NCI-H2171 treated with DMSO at 0.1 percent for 48 hours (cell line): ENCODE measurements at places on chromosomes 3 and 15.

DNA sequence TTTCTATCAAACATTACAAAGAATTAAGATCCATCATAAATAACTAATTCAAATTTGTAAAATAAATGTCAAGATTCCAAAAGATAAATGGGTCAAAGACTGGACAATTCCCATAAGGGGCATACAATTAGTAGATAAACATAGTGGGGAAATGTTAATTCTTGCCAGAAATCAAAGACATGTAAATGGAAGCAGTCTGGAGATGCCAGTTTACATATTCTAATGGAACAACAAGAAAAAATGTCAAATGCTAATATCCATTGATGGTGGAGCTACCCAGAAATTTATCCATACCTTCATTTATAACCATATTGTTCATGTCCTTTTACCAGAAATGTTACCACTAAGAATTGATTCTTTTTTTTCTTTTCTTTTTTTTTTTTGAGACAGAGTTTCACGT, 13.7 kb upstream of the LIPC start:
- DNase-seq, result no peak

- no peak for DNase-seq
Observed at GRCh38 chr15:98447069-98447468, 201.3 kb upstream of the IGF1R start.

DNA sequence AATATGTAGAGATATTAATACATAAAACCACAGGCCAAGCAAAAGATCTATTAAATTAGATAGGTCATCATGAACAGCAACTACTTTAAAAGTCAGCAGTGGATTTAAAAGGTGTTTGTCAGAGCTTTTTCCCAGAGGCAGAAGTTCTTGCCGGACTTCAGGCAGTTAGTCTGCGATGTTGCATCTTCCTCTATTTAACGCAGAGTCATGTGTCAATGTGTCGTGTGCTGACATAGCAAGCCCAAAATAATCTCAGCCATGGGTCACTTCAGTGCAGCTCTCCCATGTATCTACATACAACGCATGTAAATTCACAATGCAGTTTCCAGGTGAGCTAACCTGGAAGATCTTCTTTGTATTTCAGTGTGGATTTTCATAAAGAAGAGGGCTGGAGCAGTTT, 8.0 kb upstream of the TMEM212 start:
- no peak for DNase-seq

DNA sequence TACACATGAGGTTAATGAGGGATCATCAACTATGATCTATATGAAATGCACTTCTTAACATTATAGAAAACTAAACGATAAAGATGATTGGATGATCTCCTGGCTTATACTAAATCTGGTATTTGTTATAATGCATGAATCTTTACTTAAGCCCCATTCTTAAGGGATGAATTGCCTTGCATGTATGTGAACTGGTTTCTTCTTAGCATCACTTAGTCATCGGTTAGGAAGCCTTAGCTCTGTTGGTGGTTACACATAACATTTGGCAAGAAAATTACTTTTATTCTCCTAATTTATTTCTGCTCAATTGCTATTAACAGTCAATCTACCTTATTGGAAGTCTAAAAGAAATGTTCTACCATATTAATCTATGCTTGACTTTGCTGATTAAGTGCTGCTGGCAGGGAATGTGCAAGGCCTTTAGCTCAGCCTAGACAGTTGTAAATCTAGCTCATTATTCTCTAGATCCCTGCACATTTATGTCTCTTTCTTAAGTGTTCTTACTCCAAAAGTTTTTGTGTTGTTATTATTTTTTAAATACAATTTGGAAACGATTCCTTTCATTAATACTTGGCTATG, 356.0 kb downstream of the ZPLD1 start:
- DNase-seq, result no peak

DNA sequence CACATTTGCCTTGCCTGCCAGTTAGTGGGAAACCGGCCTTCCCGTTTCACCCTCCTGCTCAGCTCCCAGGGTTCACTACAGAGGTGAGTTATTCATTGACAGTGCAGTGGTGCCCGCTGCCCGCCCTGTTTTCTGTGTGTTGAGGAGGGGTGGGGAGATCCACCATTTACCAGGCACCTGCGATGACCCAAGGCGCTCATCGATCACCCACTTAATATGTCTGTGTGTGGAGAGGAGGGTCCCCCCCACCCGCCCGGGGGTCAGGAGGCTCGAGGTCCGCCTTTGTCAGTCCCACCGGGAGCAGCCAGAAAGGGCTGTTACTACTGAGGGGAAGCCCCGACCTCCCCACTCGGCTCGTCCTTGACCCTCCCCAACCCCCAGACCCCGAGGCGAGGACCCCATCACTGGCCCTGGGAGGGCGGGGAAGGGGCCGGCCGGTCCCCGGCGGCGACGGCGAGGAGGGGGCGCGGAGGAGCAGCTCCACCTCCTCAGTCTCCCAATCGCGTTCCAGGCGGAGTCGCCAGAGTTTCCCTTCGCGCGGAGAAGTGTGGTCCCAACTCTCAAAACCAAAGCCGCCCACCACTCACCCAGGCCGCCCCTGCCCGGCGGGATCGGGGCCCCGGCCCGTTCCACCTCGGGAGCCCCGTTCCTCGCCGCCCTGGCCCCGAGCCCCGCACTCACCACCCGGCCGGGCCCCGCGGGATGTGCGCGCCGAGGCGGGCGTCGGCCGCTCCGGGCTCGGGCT, 1.1 kb downstream of the PLXNB1 start:
- peak; percentile 24 for DNase-seq

DNA sequence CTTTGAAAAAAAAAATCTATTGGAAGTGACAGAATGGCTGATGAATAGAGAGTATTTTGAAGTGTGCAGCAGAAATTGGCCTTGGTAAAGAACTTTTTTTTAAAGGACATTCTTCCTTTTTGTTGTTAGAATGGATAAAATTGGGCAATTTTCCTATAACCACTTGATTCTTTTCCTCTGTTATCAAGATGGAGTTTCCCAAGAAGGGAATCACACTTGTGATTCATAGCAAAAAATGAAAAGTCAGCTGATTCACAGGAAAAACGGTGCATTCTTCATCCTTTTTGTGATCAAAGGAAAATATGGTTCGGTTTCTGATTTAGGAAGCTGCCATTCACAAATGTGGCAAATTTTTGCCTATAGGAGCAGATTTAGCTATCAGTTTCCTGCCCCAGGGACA, 486.8 kb downstream of the GBE1 start:
- DNase-seq, result no peak

DNA sequence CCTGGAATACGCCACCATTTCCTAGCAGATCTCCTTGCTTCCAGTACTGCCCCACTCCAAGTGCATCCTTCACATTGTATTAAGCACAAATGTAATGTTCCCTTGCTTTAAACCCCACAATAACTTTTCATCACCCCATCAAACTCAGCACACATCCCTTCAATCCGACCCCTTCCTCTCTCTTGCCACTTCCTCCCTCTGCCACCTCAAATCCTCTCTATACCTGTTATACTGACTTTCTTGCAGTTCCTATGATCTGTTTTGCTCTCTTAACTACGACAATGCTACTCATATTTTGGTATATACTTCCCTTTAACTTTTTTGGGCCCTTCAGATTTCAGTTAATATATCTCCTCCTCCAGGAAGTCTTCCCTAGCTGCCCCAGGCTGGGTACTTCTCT, 14.1 kb downstream of the PARL start:
- DNase-seq, result no peak

DNA sequence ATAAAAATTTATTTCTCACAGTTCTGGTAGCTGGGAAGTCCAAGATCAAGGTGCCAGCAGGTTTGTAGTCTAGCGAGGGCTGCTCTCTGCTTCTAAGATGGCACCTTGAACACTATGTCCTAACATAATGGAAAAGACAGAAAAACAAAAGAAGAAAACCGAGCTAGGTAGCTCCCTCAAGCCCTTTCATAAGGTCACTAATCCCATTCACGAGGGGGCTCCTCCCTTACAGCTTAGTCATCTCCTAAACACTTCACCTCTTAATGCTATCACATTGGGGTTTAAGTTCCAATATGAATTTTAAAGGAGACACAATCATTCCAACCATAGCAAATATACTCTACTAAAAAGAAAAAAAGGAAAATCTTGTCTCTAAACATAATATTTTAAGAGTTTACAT, 23.6 kb downstream of the GOLGA6D start:
- no peak for DNase-seq

- peak; percentile 5 for DNase-seq
Observed at GRCh38 chr3:42120866-42121265, 29.7 kb downstream of the TRAK1 start.

DNA sequence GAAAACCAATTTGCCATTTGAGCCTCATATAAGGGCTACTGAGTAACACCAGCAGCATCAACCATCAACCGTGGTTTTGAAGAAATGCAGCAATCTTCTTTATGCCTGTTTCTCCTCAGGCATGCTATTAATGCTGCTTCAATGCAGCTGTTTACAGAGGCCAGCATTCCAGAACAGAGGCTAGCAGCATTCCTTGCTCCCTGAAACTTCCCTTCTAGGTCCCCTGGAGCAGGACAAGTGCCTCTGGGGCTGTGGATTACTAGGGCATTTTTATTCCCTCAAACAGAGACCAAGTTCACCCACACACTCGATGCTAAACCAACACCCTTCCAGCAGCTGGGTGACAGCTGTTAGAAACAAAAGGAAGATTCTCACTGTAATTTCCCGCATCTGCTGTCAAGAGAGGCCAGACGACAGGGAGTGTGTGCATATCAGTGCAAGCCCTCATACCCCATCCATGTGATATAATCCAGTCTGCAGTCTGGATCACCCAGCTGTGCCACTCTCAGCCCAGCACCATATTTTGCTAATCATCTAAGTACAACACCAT, 57.5 kb downstream of the HOMER2 start:
- DNase-seq, result peak; percentile 64

DNA sequence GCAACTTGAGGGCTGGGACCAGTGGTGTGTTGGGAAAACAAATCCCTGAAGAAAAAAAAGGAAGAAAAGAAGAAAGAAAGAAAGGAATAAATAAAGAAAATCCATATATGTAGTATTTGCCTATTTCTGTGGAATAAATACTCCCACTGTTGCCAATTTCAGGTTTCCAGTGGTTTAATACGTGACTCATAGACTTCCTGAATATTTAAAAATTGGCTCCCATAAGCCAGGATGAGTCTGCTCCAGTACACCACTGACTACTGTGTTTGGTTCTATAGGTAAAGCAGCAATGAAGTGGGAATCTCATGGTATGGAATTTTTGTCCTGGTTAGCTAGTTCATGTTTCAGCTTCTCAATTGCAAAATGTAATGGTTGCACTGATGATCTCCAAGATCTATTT, 31.6 kb downstream of the PYDC2 start:
- DNase-seq, result no peak

DNA sequence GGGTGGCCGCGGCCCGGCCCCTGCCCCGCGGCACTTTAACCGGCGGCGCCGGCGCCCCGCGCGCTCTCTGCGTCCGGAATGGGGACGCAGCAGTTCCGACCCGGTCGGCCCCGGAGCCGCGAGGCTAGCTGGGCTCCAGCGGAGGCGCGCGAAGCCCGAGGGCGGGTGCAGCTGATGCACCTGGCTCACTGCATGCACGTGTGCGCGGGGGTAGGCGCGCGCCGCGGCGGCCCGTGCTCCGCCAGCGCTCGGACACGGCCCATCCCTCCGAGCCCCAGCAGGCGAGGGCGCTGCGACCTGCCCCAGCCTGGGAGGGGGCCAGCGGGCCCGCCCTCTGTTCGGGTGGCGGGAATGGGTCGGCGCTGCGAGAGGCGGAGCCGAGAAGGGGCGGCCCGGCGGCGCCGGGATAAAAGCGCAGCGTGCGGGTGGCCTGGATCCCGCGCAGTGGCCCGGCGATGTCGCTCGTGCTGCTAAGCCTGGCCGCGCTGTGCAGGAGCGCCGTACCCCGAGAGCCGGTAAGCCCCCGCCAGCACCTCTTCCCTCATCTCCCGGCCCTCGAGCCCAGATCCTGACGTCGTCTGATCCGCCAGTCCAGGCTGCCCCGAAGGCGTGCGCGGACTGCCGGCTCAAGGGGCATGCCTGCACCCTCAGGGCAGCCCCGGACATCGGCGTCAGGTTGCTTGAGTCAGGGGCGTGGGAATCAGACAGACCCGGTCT, at the start of the genes CHDH and IL17RB:
TSS of gene CHDH (minus strand) at position 286 of the 717 bp plus-strand sequence. CDS start 22,411 bp downstream, outside the sequence.
TSS of gene IL17RB (plus strand) at position 435 of the 717 bp plus-strand sequence. CDS start at position 456, 21 bp downstream.
- no peak for DNase-seq

DNA sequence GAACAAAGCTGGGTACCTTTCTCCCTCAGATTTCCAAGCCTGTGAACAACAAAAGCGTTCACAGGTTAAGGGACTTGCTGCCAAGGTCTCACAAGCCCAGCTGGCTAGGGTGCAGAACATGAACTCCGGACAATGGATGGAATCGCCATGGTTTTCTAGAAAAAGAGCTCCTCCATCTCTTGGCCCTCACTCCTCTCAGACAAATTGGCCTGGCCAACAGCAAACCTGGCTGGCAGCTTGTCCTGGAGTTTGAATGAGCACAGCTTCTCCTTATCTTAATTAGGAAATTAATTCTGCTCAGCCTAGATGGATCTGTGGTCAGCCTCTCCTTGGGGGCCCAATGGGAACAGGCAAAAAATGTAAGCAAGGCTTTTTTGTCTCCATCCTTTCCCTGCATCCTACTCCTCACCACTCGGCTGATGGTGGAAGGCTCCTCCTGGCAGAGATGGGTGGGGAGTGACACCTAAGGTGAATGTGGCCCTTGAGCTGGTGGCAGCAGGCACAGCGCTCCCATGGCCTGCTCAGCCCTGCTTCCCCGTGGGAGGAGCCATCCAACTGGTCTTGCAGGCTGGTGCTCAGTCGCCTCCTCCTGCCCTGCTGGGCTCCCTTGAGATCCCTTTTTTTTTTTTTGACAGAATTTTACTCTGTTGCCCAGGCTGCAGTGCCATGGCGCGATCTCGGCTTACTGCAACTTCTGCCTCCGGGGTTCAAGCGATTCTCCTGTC, 5.8 kb downstream of the KLHL25 start:
- DNase-seq, result peak; percentile 25

GRCh38 chr3:133381346-133382109, 18.3 kb upstream of the BFSP2 start:
- no peak for DNase-seq

- DNase-seq, result peak; percentile 92
Observed at GRCh38 chr15:77607894-77608261, 24.8 kb downstream of the LINGO1 start.

GRCh38 chr3:50351323-50351697, 648 bp downstream of the CYB561D2 start:
- no peak for DNase-seq

DNA sequence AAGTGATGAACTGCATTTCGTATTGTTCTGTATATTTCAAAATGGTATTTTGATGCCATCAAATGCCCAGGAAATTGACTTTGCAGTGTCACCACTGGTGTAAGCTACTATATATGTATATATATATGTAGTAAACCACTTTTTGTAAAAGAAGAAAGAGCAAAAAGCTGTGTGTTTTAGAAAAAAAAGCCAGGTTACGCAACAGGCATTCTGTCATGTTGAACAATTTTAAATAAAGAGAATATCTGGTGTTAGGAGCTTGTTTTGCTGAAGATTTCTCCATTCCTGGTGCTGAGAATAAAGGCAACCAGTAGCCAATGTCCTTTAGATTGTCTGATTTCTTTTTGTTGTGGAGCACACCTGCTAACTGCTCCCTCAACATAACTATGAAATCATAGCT, 3.7 kb upstream of the ABHD10 start:
- DNase-seq, result no peak

- no peak for DNase-seq
Observed at GRCh38 chr3:141268306-141268705, 36.7 kb downstream of the PXYLP1 start.

GRCh38 chr3:115494826-115495225, 128.5 kb upstream of the GAP43 start:
- peak; percentile 82 for DNase-seq

GRCh38 chr3:106172780-106173179, 304.0 kb upstream of the CBLB start:
- DNase-seq, result no peak

GRCh38 chr3:70658513-70659310, 346.3 kb upstream of the MDFIC2 start:
- DNase-seq, result no peak

GRCh38 chr15:71874245-71874644, 63.9 kb downstream of the NR2E3 start:
- DNase-seq, result no peak
